Stimulated activated CD4-positive, alpha-beta T cell treated with anti-CD3 and anti-CD28 coated beads, TNF-alpha, amount 100 ng/mL, for 24 hours (primary cell): ENCODE measurements at places on chromosomes 5 and 9.

- DNase-seq = no peak
These were observed 173.6 kb upstream of the IER5L start for GRCh38 chr9:129351642-129352145.

- DNase-seq = no peak
These were observed 148.1 kb upstream of the DMRT1 start for GRCh38 chr9:693201-694091.

DNA sequence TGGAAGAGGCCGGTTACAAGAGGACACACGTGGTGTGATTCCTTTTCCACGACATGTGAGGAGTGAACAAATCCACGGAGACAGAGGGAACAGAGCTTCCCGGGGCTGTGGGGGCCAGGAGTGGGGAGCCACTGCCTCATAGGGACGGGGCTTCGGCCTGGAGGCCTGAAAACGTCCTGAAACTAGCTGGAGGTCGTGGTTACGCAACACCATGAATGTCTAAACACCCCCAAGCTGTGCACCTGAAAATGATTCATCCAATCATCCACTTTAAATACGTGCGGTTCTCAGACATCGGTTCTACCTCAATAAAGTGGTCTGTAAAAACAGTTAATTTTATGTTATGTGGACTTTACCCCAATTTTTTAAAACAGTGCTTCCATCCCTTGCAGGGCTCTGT is 65.3 kb upstream of the PPP1R26 start:
- DNase-seq = no peak

- DNase-seq = no peak
These were observed 17.9 kb downstream of the FCN1 start for GRCh38 chr9:134899818-134900217.

- DNase-seq = no peak
These were observed 89.3 kb downstream of the CEMIP2 start for GRCh38 chr9:71678999-71679398.

GRCh38 chr5:5793242-5794117 is 371.0 kb downstream of the ICE1 start:
- no peak for DNase-seq

- no peak for DNase-seq
These were observed 507.3 kb downstream of the CTNND2 start for GRCh38 chr5:11396917-11397316.
